ENCODE measurements at places on chromosomes 5 and 9. TPM values are rescaled to one million over a fixed set of nuclear protein-coding genes. Genes with fewer than 3 reads are reported as not detected.

DNA sequence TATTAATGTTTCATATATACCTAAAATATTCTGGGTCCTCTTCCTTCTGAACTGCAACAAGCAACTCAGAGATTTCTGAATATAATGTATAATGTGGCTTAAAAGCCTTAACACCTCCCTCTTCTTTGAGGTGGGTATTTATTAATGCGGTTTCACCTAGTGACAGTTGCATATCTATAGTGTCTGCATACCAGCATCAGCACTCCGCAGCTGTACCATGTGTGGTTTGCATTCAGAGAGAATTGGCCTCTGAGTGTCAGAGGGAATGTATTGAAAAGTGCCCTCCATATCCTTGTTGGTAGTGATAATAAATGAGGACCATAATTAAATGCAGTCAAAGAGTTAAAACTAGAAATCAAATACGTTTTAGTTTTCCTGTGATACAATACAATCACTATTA is 256.6 kb upstream of the ARRDC3 start:
- no peaks in the 10 kb centered on the region for H3K36me3 ChIP-seq
- no peak overlapping the region for H3K4me3 ChIP-seq
- no peak for DNase-seq
- H3K27ac ChIP-seq, result no peak overlapping the region
- no peaks in the 10 kb centered on the region for H3K27me3 ChIP-seq

DNA sequence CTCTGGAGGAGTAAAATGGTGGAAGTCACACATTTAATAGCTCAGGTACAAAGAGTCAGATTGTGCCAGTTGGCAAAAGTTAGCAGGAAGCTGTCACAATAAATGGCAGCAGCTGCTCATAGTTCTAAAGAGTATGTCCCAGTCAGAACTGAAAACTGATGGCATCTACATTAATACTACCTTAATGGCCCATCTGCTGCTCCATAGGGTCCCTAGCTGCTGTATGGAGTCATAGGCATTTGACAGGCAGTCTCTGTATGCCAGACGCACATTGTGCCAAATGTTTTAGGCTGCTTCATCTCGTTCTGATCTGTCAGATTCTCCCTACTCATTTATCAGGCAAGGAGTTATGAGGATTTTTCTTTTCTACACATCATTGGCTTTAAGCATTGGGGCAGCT is 515.8 kb upstream of the ARRDC3 start:
- no peaks in the 10 kb centered on the region for H3K36me3 ChIP-seq
- H3K27ac ChIP-seq, result no peak overlapping the region

- peaks cover 5% of the 10 kb centered on the region for H3K4me1 ChIP-seq
- no peak for DNase-seq
- H3K36me3 ChIP-seq, result no peaks in the 10 kb centered on the region
- H3K4me3 ChIP-seq, result no peak overlapping the region
Measured at GRCh38 chr9:134533850-134534588, 107.6 kb upstream of the COL5A1 start.

GRCh38 chr5:148248894-148249293 is 10.6 kb downstream of the MARCOL start:
- no peak overlapping the region for H3K27ac ChIP-seq
- no peaks in the 10 kb centered on the region for H3K36me3 ChIP-seq
- no peak overlapping the region for H3K4me3 ChIP-seq
- H3K4me1 ChIP-seq, result no peaks in the 10 kb centered on the region

GRCh38 chr5:111116550-111116949 is 24.4 kb downstream of the WDR36 start:
- H3K27me3 ChIP-seq, result no peaks in the 10 kb centered on the region
- no peak overlapping the region for H3K27ac ChIP-seq
- no peak for DNase-seq
- H3K4me3 ChIP-seq, result no peak overlapping the region

DNA sequence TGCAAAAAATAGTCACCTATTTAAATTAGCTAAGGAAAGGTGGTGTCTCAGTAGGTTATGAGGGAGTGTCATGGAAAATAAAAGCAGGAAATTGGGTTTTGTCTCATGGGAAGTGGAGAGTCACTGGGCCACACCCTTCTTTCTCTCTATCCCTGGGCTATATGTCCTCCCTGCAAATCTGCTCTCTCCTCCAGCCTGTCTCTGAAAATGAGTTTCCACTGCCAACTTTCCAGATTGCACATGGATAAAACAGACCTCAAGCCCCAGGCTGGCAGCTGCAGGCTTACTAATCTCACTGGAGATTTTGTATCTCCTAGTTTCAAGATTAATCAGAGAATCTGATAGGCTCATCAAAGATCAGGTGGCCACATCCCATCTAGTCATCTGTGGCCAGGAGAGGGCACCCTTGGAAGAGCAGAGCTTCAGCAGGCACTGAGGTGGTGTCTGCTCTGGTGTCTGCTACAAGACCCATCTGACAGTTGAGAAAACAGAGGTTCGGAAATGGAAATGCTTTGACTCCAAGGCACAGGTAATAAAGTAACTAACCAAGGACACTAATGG is 178.9 kb downstream of the MSX2 start:
- no peaks in the 10 kb centered on the region for H3K4me1 ChIP-seq
- no peaks in the 10 kb centered on the region for H3K27me3 ChIP-seq
- H3K27ac ChIP-seq, result no peak overlapping the region
- H3K36me3 ChIP-seq, result no peaks in the 10 kb centered on the region
- DNase-seq, result peak; percentile 53
- H3K4me3 ChIP-seq, result no peak overlapping the region

DNA sequence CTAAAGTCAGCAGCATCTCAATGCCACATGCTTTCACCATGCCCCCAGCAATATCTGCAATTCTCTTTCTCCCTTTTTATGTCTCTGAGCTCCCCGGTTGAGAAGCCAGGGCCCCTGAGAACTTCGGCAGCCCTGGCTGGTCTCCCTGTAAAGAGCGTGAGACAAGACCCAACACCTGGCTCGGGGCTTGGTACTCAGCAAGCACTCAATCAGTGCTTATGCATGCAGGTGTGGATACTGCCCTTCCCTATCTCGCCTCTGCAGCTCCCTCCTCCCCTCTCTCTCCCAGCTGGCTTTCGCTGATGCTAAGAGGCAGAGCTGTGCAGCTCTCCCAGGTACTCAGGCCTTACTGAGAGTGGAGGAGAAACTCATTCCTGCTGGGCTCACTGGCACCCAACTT is 41.7 kb upstream of the AKNA start:
- no peak for DNase-seq
- no peaks in the 10 kb centered on the region for H3K36me3 ChIP-seq
- H3K4me3 ChIP-seq, result no peak overlapping the region
- H3K4me1 ChIP-seq, result no peaks in the 10 kb centered on the region

GRCh38 chr9:80197661-80198060 is 625.9 kb downstream of the TLE4 start:
- no peak overlapping the region for H3K4me3 ChIP-seq
- H3K4me1 ChIP-seq, result no peaks in the 10 kb centered on the region
- DNase-seq, result no peak
- no peaks in the 10 kb centered on the region for H3K27me3 ChIP-seq
- no peak overlapping the region for H3K27ac ChIP-seq
- H3K36me3 ChIP-seq, result no peaks in the 10 kb centered on the region

- peaks cover 5% of the 10 kb centered on the region for H3K4me1 ChIP-seq
- H3K4me3 ChIP-seq, result no peak overlapping the region
- H3K27ac ChIP-seq, result no peak overlapping the region
- H3K36me3 ChIP-seq, result no peaks in the 10 kb centered on the region
- no peak for DNase-seq
- H3K27me3 ChIP-seq, result no peaks in the 10 kb centered on the region
Measured at GRCh38 chr5:116371935-116372334, 202.7 kb downstream of the SEMA6A start.

PCDHGA6 gene
- 10.9 TPM for total RNA-seq

DNA sequence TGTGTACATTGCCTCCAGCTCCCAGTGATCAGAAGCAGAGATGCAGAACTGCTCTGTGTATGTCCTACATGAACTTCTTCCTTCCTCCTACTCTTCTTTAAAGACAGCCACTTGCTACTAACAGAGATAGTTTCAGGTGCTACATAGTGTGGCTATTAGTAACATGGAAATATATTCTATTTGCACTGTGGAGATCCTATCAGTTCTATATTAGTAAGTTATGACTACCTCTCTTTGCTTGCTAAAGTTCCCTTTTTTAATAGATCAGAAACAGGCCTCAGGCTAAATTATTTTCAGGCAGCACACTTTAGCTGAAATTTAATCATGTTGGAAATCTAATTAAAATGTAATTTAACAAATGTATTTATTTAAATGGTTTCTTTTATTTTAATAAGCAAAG is 64.4 kb upstream of the TNFSF8 start:
- peaks cover 3% of the 10 kb centered on the region for H3K27me3 ChIP-seq
- H3K4me1 ChIP-seq, result peaks cover 2% of the 10 kb centered on the region
- no peak overlapping the region for H3K27ac ChIP-seq
- H3K36me3 ChIP-seq, result no peaks in the 10 kb centered on the region

DNA sequence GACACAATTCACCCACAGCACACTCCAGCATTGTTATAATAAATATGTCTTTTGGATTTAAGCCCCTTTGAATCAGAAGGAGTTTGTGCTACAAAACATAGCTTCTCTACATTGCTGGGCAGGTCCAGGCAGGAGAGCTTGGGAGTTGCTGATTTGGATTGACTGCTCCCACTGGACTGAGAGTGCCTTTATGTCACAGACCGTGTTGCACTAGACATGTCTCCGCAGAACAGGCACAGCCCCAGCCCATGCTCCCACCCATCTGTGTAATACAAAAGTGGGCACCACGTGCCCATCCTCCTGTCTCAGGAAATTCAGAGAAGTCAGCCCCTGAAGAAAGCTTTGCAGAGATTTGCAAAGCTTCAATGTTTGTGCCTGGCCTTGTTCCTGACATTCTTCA is 117.1 kb downstream of the MED10 start:
- H3K36me3 ChIP-seq, result no peaks in the 10 kb centered on the region
- no peak overlapping the region for H3K4me3 ChIP-seq
- no peaks in the 10 kb centered on the region for H3K27me3 ChIP-seq
- H3K4me1 ChIP-seq, result no peaks in the 10 kb centered on the region

MED10 gene
- 13.1 TPM for total RNA-seq

LRRC19 gene
- not detected for total RNA-seq

DNA sequence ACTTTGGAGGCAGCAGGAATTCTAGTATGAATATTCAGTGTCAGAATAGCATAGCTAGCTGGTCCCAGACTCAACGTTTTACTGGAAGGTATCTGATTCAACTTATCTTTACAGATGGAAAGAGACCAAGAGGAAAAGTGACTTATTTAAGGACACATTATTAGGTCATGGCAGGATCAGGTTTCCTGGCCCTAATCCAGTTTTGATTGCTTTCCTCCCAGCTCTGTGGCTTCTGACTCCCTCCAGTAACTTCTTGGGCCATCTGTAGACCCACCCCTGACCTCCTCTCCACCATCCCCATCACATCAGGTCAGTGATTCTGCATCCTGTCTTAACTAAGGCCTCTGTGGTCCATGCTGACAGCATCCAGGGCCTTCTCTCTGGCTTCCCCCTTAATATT is 38.4 kb downstream of the SH3TC2 start:
- no peaks in the 10 kb centered on the region for H3K27me3 ChIP-seq
- DNase-seq, result no peak
- no peaks in the 10 kb centered on the region for H3K36me3 ChIP-seq

HTR4 gene
- total RNA-seq, result not detected

DNA sequence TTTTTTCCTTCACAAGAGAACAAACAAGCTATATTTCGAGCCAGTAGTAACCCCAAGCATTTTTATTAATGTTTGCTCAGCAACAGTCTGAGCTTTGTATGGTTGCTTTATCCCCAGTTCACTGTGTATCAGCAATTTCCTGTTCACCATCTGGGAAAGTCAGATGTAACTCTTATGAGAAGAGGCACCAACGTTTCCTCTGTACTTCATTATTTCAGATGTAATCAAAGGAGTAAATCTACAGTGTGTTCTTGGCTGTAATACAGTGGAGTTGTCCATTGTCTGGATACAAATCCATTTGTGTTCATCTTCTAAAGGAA is 340.2 kb downstream of the ARRDC3 start:
- H3K27ac ChIP-seq, result no peak overlapping the region
- no peaks in the 10 kb centered on the region for H3K4me1 ChIP-seq
- no peaks in the 10 kb centered on the region for H3K27me3 ChIP-seq
- no peaks in the 10 kb centered on the region for H3K36me3 ChIP-seq
- H3K4me3 ChIP-seq, result no peak overlapping the region

FAM53C gene
- 62.8 TPM for total RNA-seq

DMRTA1 gene
- total RNA-seq, result not detected

NTNG2 gene
- total RNA-seq, result 2.5 TPM

DNA sequence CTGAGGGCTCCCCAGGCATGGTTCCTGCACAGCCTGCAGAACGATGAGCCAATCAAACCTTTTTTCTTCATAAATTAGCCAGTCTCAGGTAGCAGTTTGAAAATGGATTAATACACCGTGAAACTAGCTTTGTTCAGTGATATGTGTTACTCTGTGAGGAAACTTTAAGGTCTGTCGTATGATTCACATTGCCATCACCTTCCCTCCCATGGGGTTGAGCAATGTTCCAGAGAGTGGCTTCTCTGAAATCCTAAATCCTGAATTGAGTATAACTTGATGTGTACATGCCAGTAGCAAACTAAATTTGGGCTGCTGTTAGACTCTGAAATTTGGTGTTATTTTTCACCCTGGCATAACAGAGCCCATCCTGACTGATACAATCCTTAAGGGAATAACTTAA is 866.4 kb upstream of the C9orf72 start:
- no peaks in the 10 kb centered on the region for H3K36me3 ChIP-seq
- no peaks in the 10 kb centered on the region for H3K27me3 ChIP-seq
- no peaks in the 10 kb centered on the region for H3K4me1 ChIP-seq
- no peak for DNase-seq
- no peak overlapping the region for H3K4me3 ChIP-seq

ARAP3 gene
- total RNA-seq, result not detected

GRCh38 chr9:121888438-121888775 is 204.7 kb downstream of the TTLL11 start:
- H3K4me1 ChIP-seq, result peaks cover 26% of the 10 kb centered on the region
- H3K27ac ChIP-seq, result no peak overlapping the region
- H3K27me3 ChIP-seq, result no peaks in the 10 kb centered on the region
- no peaks in the 10 kb centered on the region for H3K36me3 ChIP-seq
- DNase-seq, result no peak
- H3K4me3 ChIP-seq, result no peak overlapping the region

All from Karpas-422 (cell line).